Liver (tissue), 10 donors: ENCODE measurements at places on chromosomes 4 and X.
A peak's percentile ranks its signal among the peaks of the same experiment; 100 is the strongest.

DNA sequence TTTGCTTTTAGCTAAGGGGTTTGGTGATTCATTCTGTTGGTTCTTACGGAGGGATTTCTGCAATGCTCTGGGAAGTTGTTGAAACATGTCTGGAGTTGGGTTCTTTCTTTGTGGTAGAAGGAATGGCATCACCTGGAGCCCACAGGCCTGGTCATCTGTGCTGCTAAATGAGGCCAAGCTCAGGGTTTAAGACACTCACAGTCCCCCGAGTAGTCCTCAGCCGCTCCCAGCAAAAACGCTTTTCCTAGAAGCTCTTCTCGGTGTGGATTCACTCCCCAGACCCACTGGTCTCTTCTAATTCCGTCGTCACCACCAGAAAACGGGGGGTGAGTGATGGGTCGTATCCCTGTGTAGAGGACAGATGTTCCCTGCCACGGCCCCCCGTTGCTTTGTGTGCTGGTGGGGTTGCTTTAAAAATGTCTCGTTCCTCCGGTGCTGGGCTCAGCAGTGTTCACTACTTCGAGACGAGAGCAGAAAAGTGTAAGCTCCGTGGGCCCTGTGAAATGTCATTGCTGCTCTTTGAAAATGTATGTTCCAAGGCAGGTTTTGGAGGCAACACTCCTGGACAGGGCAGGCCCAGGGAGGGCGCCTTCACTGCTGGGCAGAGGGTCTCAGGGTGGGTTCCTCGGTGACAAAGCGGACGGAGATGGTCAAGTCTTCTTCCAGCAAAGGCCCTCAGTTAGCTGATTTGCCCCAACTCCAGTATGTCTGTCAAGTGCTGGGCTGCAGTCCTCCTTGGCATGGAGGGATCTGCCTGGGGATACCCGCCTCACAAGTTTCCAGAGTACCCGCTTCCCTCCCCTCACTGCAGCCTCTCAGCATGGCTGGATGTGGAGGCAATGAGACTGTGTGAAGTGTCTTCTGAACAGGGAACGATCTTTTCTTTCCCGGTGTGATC is 37.3 kb downstream of the PSAPL1 start:
- DNase-seq, result peak; percentile 26

DNA sequence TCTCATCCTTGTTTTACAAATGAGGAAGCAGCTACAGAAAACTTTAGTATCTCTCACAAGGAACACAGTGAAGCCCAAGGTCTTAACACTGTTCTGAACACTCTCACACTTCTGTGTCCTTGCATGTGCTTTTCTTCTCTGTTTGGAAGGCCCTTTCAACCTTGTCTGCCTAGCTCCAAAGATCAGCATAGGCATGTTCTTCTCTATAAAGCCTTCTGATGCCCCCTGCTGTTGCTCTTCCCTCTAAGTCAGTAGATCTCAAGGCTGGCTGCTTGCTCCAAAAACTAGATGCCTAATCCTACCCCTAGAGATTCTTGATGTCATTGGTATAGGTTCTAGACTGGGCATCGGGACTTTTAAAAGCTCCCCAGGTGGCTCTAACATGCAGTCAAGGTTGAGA is 5.9 kb downstream of the APOO start:
- DNase-seq, result no peak

DNA sequence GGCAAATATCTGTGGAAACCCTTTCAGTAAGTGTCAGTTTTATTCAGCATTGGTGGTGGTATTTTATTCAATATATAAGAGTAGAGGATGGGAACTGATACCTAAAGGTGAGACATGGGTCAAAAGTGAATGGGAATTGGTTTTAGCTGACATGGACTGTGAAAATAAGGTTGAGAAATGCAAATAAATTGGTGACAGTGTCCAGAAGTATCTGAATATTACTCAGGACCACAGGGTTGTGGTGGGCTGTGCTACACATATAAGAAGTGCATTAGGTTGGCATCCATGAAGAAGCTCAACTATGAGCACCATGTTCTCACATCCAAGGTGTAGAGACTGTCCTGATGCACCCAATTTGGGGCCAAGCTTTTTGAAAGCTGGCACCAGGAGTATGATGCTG is 45.0 kb downstream of the ETDC start:
- no peak for DNase-seq

GRCh38 chr4:41069257-41069656 is 145.1 kb downstream of the APBB2 start:
- DNase-seq, result no peak
